ENCODE measurements at places on chromosomes 3 and 15.

DNA sequence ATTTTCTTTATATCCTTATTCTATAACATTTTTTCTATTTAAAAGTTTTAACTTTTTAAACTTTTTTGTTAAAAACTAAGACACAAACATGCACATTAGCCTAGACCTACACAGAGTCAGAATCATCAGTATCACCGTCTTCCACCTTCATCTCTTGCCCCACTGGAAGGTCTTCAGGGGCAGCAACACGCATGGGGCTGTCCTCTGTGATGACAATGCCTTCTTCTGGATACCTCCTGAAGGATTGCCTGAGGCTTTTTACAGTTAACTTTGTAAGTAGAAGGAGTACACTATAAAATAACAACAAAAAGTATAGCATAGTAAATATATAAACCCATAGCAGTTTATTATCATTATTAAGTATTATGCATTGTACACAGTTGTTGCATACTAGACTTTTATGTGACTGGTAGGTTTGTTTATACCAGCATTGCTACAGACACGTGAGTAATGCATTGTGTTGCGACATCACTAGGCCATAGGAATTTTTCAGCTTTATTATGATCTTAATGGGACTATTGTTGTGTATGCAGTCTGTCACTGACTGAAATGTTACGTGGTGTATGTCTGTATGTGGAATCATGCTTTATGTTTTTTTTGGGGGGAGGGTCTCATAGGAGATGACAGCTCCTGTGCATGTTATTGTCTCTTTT, 18.2 kb downstream of the ATP1B3 start:
- DNase-seq = no peak

GRCh38 chr3:73547427-73548248, 77.1 kb downstream of the PDZRN3 start:
- DNase-seq = no peak

DNA sequence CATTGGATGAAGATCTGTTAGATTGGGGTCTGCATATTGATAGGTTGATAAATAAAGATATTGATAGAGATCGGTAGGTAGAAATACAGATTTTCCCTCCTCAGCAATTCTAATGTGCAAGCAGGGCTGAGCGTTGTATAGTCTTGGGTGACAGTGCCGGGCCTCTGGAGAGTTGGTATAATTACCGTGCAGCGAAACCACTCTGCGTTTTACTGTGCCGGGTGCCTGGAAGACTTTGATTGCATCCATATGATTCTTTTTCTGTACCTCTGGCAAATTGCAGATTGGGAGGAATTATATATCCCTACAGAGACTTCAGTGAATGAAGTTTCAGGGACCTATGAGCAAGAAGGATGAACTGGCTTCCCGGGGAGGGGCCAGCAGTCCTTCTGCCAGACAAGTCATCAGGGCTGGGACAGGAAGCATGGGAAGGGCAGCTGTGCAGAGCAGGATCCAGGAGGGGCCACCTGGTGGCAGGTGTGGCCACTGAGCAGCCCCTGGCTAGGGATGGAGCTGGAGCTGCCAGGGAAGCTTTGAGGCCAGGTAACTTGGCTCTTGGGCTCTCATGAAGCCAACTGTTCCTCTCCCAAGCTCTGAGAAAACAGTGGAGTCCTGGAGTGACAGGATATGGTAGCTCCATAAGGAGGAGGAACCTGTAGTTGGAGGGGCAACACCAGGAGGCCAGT, 132.5 kb downstream of the APBA2 start:
- no peak for DNase-seq

GRCh38 chr3:15982667-15983196, 185.0 kb upstream of the ANKRD28 start:
- DNase-seq = no peak

- no peak for DNase-seq
Observed at GRCh38 chr3:13896473-13897154, 16.7 kb upstream of the WNT7A start.

GRCh38 chr3:143650827-143651226, 197.4 kb downstream of the SLC9A9 start:
- no peak for DNase-seq

- no peak for DNase-seq
Observed at GRCh38 chr15:46091860-46092450, 457.1 kb downstream of the SQOR start.

- no peak for DNase-seq
Observed at GRCh38 chr15:66865622-66866611, 163.9 kb downstream of the SMAD6 start.

DNA sequence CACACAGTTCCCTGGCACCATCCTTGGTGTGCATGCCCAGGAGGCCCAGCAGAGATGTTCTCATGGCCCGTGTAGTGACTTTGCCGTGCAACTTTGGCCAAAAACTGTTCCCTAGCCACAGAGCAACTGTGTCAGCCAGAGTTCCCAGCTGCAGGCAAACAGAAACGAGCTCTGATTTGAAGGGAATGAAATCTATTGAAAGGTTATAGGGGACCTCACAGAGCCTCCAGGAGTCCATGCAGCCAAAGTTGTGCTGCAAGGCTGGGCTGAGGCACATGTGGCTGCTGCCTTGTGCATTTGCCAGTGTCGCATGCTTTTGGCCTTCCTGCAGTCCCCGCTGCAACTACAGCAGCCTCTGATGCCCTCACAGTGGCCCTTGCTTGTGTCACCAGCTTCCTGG, 70.5 kb downstream of the PLXNA1 start:
- no peak for DNase-seq

GRCh38 chr15:96388673-96389072, 58.2 kb downstream of the NR2F2 start:
- no peak for DNase-seq

GRCh38 chr15:80191897-80192595, 39.2 kb downstream of the FAH start:
- DNase-seq = no peak

Data from T-helper 1 cell (primary cell).